Inflammatory macrophage treated with lipopolysaccharide for 4 hours (primary cell): ENCODE measurements at places on chromosomes 16 and 17.
A peak's percentile ranks its signal among the peaks of the same experiment; 100 is the strongest.

- DNase-seq: no peak
Measured at GRCh38 chr17:1220346-1220745, 40.6 kb upstream of the ABR start.

- no peak for DNase-seq
Measured at GRCh38 chr17:41937970-41938954, 7.8 kb downstream of the ODAD4 start.

GRCh38 chr17:73194514-73195222 is 1.8 kb downstream of the COG1 start:
- DNase-seq: peak; percentile 17

DNA sequence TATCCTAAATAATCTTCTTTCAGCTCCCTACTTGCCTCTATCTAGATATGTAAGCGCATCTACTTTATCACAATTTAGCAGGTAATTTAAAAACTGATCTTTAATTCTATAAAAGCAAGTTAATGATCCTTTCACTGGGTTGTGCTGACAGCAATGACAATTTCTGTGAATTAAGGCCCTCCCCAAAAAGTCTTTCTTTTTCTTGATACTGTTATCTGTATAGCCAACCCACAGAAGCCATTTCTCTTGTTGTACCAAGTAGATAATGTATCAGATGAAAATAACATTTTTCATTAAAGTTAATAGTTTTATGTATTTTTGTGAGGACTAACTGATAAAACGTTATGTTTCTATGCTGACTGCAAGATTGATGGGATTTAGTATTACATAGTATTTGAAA is 3.8 kb downstream of the ZPBP2 start:
- DNase-seq: no peak

DNA sequence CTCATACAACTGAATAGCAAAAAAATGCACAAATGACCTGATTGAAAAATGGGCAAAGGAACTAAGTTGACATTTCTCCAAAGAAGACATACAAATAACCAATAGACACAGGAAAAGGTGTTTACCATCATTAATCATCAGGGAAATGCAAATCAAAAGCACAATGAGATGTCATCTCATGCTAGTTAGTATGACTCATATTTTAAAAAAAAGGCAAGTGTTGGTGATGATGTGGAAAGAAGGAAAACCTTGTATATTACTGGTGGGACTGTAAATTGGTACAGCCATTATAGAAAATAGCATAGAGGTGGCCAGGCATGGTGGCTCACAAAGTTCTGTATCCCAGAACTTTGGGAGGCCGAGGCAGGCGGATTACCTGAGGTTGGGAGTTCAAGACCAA is 232.5 kb upstream of the ZFHX3 start:
- DNase-seq: no peak

- DNase-seq: no peak
Measured at GRCh38 chr17:81465910-81466309, 46.7 kb downstream of the ACTG1 start.

GRCh38 chr16:22397464-22397863 is 23.0 kb upstream of the CDR2 start:
- DNase-seq: no peak

- no peak for DNase-seq
Measured at GRCh38 chr16:81448154-81449131, 3.8 kb downstream of the CMIP start.

GRCh38 chr16:29683543-29684090 is 4.6 kb downstream of the QPRT start:
- no peak for DNase-seq

DNA sequence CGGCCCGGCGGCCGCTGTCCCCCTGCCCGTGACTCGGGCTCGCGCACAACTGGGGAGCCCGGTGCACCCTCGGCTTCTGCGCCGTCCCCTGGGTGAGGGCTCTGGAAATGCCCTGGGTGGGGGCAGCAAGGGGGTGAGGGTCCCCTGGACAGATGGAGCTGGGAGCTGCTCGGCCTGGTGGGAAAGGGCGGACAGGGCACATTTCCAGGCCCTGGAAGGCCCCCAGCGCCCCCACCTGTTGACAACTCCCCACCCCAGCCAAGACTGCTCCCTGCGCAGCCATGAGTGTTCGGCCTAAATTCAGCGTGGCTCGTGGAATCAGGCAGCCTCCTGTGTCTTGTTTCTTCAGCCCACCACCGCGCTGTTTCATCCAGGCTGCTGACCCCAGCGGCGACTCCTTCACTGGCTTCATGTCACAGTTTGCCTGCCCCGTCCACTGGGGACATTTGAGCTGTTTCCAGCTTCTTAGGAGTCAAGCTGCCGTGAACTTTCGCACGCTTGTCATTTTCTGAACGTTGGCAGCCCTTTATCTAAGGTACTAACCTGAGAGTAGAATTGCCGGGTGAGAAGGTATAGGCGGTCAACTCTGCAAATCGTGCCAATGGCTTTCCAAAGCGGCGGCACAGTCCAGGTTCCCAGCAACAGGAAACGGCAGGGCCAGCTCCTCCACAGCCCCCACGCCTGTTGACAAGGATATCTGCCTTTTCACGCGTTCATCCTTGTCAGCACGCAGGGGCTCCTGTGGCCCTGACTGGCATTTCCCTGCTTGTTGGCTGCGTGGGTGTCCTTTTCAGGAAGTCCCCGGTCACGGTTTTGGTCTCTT is 895 bp downstream of the UTS2R start:
- peak; percentile 79 for DNase-seq

DNA sequence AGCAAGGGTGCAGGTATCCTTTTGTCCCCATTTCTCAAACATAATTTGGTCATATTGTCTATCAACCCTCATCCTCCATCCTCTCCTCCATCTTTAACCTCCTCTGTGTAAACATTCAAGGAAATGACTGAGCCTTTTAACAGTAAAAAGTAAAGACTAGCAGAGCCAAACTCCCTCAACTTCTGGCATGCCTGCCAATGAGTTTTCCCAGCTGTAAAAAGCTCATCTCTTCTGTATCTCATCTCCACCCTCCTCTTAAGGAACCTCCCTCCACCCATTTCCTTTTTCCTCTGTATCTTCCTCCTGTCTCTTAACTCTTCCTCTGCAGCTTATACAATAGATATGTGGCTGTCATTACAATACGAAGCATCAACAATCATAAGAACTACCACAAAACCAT is 76.9 kb upstream of the PSMD7 start:
- no peak for DNase-seq

GRCh38 chr17:2449486-2449885 is 48.6 kb upstream of the MNT start:
- DNase-seq: no peak

GRCh38 chr16:7246578-7246977 is 86.1 kb upstream of the RBFOX1 start:
- no peak for DNase-seq

GRCh38 chr16:84283314-84284153 is 11.1 kb upstream of the WFDC1 start:
- DNase-seq: no peak

- DNase-seq: no peak
Measured at GRCh38 chr16:27728691-27729090, 178.7 kb downstream of the KATNIP start.

- DNase-seq: no peak
Measured at GRCh38 chr16:11836650-11837244, 14.6 kb downstream of the RSL1D1 start.

GRCh38 chr17:81510785-81511553 is 1.6 kb downstream of the ACTG1 start:
- peak; percentile 30 for DNase-seq

GRCh38 chr16:86558355-86559193 is 3.5 kb upstream of the MTHFSD start:
- DNase-seq: no peak

GRCh38 chr17:66784621-66785364 is 50.1 kb upstream of the CACNG5 start:
- no peak for DNase-seq

DNA sequence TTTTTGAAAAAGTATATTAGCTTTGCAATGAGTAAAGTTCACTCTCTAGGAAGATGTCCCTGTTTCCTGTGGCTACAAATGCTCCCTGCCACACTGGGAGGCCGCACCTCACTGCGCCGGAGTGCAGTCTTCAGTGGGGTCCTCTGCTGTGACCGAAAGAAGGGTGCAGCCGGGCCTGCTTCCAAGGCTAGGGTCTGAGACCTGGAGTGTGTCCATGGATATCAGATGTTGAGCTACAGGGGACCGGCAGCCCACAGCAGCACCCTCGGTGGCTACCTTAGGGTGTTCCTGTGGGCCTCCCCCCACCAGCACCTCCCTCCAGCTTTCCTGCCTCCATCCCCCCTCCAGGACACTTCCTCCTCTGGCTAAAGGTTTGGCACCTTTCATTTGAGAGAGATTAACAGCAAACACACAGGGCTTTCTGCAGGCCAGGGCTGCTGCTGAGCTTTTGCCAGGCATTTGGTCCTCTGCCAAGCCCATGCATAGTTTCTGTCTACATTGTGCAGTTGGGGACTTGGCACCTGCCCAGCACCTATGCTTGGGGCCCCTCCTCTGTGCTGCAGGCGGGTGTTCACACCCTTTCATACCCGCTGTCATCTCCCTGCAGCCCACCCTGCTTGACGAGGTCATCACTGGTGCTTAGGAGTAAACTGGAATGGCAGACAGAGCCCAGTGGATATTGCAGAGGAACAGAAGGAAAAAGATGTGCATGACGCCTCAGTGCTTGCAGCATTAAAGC is 33.8 kb upstream of the CRISPLD2 start:
- DNase-seq: no peak

- no peak for DNase-seq
Measured at GRCh38 chr17:82843904-82844680, 4.3 kb upstream of the ZNF750 start.

DNA sequence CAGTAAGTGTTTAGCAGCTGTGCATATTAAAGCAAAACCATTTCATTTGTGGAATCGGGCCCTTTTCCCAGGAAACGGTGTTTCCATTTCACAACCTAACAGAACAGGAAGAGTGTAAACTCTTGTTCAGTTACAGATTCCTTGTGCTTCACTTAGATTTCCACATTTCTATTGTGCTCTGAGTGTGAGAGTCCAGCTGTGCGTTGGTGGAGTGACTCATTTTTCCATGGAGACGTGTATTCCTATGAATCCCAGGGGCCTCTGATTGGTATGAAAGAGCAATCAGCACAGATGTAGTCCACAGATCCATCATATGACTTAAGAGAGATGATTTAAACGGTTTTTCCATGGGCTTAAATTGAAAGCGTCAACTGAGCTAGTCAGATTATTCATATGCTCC is 13.3 kb upstream of the CAVIN1 start:
- peak; percentile 49 for DNase-seq

DNA sequence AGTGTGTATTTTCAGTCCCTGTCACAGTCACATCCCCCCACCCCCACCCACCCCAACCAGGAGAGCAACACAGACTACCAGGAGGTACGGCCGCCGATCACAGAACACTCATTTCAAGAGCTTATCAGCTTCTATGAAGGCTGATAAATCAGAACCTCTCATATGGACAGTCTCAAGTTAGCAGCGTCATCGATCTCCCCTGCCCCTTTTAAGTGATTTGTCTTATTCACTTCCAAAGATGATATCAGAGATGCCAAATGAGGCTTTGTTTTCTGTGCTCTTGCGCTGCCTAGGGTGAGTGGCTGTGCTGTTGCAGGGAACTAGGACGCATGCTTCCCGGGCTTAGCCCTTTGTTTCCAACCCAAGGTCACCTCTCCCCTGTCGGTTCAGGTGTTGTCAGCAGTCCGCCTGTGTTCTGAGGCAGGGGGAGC is 26.8 kb upstream of the PMFBP1 start:
- DNase-seq: no peak

DNA sequence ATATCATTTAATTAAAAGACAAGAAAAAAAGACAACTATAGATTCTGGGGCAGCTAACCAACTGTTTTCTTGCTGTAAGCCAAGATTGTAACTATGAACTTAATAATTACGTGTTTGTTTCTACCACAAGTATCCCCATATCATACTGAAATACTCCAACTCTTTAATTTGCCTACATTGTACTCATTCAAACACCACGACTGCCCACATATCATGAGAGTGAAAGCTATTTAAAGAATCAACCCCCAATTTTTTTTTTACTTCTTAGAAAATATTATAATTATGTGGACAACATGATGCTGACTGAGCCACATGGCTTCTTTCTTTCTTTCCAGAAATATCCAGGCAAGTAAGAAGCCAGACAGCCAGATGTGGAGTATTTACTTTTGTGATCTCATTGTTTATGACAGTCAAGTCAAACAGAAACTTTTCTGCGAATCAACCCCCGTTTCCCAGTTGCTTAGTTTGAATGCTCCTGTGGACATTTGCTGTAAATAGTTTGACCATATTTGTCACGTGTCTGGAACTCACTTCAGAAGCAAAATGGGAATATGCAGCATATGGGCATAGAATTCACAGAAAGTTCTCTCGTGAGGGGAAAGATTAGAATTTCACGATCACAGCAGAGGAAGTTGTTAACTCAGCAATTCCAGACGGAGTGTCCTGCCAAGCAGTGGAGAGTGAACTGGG is 126.8 kb upstream of the PSMD7 start:
- DNase-seq: no peak

GRCh38 chr17:64329588-64329987 is 61.1 kb downstream of the PECAM1 start:
- no peak for DNase-seq

- peak; percentile 68 for DNase-seq
Measured at GRCh38 chr16:74577882-74578366, 29.0 kb downstream of the GLG1 start.

DNA sequence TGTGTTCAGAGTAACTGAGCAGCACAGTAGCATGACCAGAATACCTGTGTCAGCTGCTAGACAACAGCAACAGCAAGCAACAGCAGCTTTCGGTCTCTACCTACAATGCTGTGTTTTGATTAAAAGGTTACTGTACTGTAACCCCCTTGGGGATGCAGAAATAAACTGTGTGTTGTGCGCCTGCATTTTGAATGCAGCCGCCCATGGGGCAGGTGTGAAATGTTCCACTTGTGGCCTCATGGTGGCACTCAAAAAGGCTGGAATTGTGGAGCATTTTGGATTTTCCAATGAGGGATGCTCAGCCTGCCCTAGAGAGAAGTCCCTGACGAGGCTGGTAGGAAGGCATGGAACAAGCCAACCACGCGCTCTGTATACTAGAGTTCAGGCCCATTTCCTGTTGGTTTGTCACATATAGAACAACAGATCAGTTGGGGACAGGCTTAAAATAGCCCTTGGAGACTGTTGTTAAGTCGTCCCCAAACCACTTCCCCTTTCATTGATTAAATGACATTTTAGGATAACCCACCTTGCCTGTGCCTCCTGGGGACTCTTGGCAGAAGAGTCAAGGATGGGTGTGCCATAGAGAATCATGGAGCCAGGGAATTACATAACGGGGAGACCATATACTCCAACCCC is 27.1 kb downstream of the SCPEP1 start:
- DNase-seq: peak; percentile 31

DNA sequence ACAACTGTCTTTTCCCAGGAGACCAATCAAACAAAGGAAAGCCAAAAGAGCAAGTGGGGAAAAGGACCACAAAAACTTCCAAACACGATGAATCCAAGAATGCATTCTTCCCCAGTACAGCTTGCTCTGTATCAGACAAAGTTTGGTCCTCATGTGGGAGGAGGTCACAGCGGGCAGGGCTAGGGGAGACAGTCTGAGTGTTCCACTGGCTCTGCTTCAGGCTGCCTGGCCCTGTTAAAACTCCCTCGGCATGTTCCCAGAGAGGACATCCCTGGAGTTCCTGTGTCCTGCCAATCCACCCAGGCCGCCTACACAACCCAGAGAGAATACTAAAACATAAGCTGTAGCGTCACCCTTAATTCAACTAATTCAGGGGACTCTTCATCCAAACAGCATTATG is 415.1 kb upstream of the DYNLRB2 start:
- no peak for DNase-seq
